ENCODE measurements at places on chromosomes 2 and 18.

- no peak for DNase-seq
Observed at GRCh38 chr2:35184471-35184870, 1171.1 kb upstream of the CRIM1 start.

- no peak for DNase-seq
Observed at GRCh38 chr2:85607268-85608215, 4.3 kb downstream of the C2orf68 start.

DNA sequence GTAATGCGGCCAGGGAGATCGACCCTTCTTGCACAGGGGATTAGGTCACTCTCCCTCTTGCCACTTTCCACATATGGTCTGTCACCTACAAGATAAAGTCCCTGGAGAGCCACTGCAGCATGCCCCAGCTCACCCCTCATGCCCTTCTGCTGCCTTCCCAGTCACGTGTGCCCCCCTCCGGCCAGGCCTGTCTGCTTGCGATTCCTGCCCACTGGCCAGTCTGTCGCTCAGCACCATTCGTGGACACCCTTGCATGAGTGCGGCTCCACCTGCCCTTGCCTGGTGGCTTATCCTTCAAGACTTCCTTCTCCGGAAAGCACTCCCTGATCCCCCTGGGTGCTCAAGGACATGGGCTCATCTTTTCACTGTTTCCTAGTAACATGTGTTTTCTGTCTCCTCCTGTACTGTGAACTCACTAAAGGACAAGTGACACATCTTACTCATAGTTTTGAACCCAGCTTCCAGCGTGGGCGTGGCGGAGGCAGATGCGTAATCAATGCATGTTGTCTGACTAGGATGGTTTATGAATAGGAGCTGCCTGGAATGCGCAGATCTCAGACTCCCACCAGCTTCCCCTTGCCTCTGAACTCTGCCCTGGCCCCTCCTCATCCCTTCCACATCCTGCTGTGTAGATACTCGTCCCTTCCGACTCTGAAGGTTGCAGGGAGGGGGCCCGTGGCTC, 7.8 kb upstream of the NT5DC4 start:
- no peak for DNase-seq

- no peak for DNase-seq
Observed at GRCh38 chr18:64539847-64540246, 391.0 kb upstream of the LINC00305 start.

DNA sequence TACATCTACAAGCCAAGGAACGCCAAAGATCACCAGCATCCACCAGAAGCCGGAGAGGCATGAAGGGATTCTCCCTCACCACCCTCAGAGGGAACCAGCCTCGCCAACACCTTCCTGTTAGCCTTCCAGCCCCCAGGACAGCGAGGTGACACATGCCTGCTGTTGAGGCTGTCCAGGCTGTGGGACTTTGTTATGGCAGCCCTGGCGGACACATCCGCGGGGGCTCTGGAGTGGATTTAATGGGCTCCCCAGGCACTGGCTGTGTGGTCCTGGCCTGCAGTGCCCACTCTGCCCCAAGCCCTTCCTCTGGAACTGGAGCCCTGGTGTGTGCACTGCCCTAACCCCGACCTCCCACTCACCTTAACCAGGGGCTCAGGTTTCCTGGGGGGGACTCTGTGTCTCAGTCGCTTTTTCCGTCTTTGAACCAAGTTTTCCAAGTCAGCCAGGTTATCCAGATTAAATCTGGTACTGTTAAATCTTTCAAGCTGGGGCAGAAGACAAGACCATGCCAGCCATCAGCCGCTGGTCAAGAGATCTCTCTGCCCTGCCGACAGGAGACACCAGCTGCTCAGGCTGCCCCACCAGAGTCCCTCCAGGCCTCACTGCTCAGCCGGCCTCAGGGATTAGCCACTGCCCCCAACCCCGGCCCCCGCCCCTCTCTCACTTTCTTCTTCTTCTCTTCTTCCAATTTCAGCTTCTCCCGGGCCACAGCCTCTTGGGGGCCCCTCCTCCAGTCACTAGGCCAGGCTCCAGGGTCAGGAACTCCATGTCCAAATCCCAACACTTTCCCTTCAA, 1.9 kb downstream of the ANKRD23 start:
- DNase-seq: no peak

GRCh38 chr18:79911344-79912270, 39.8 kb downstream of the SLC66A2 start:
- no peak for DNase-seq

- no peak for DNase-seq
Observed at GRCh38 chr2:217033186-217033585, 173.3 kb upstream of the TNP1 start.

- DNase-seq: no peak
Observed at GRCh38 chr2:69993048-69993565, 31.7 kb upstream of the ASPRV1 start.

- DNase-seq: no peak
Observed at GRCh38 chr2:145007093-145007959, 487.4 kb upstream of the ZEB2 start.

Measured in esophagus squamous epithelium (tissue), 5 donors.